ENCODE measurements at places on chromosomes 3 and 15.

- DNase-seq: no peak
These were observed 308.1 kb upstream of the CTNNB1 start for GRCh38 chr3:40891186-40891585.

DNA sequence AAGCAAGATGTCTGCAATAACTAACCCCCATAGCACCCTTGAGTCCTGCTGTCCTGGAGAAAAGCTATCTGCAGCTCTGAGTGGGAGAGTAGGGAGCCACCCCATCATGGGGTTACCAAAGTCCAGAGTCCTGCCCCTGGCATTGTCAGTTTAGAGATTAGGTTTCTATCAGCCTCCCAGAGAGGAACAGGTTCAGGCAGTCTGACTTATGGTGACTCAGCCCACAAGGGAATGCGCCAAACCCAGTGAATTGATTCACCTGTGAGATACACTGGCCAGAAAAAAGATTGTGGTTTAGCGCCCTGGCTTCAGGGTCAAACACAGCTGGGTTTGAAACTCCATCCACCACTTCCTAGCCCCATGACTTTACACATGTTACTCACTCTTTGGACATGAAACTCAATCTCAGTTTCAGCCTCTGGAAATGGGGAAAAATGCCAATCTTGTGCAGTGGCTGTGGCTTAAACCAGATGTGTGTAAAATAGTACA lies 263.6 kb upstream of the HES1 start:
- no peak for DNase-seq

DNA sequence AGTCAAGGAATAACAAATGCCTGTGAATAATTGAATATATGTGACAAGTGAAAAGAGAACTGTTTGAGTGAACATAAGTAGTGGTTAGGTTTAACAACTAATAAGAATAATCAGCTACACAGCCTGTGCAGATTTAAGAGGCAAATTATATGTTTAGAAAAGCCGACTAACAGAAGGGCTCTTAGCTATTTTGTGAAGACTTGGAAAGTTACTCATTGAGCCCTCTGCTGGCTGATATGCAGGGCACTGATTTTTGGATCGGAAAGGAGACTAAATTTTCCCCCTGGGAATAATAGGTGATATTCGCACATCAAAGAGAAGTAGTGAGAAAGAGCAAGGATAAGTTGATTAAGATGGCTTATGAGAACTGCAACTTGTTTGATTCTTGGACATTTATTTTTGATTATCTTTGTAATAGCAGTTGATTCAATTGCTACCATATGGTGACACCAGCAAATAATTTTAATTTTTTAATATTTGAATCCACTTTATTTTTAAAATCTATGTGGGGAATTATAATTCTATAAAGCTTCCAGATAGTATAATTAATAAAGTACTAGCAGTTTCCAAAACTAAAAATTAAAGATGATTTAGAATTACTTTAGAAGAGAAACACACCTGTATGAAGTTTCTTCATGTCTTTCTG lies 156.2 kb downstream of the NLGN1 start:
- peak; percentile 16 for DNase-seq

DNA sequence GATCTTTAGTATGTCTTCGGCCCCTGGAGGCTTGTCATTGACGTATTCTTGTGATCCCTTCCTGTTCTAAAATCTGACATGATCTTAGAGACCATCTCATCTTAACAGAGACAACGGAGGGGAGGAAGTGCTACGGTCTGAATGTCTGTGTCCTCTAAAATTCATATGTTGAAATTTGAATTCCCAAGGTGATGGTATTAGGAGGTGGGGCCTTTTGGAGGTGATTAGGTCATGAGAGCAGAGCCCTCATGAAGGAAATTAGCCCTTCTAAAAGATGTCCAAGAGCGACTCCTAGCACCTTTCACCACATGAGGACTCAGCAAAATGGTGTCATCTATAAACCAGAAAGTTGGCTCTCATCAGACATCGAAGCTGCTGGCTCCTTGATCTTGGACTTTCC lies 233.2 kb upstream of the CMC1 start:
- DNase-seq: no peak

GRCh38 chr3:145450018-145450682 lies 710.8 kb downstream of the PLOD2 start:
- DNase-seq: no peak

GRCh38 chr3:29805757-29806156 lies 524.9 kb downstream of the RBMS3 start:
- no peak for DNase-seq

GRCh38 chr15:90188914-90189748 lies 12.0 kb upstream of the SEMA4B start:
- no peak for DNase-seq

DNA sequence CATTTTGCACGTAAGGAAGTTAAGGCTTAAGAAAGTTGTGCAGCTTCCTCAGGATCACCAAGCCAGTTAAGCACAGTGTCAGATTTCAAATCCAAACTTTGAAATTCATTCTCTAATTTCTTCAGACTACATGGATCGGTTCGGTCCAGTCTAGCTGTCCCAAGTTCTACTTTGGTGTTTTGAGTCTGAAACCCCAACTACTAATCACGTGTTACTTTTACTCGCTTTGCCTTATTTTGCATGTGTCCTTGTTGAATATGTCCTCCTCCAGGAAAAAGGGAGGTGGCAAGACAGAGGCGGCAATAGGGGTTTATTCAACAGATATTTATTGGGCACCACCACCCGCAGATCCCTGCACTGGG lies 522 bp upstream of the GXYLT2 start:
- no peak for DNase-seq

DNA sequence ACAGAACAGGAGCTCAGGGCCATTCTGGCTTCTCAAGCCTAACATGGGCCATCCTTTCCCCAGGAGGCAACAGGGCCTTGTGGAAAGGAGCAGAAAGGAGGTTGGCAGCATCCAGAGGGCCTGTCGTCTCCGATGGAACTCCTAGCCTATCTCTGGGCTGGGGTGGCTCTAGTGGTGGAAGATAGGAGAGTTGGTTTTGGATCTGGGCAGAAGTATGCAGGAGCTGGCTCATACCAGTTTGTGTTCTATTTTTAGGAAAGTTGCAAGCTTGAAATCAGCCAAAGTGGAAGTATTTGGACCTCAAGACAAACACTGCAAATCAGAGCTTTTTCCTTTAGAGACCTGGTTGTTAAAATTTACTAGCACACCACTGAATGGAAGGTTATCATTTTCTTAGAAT lies 35.4 kb upstream of the XCR1 start:
- DNase-seq: no peak

DNA sequence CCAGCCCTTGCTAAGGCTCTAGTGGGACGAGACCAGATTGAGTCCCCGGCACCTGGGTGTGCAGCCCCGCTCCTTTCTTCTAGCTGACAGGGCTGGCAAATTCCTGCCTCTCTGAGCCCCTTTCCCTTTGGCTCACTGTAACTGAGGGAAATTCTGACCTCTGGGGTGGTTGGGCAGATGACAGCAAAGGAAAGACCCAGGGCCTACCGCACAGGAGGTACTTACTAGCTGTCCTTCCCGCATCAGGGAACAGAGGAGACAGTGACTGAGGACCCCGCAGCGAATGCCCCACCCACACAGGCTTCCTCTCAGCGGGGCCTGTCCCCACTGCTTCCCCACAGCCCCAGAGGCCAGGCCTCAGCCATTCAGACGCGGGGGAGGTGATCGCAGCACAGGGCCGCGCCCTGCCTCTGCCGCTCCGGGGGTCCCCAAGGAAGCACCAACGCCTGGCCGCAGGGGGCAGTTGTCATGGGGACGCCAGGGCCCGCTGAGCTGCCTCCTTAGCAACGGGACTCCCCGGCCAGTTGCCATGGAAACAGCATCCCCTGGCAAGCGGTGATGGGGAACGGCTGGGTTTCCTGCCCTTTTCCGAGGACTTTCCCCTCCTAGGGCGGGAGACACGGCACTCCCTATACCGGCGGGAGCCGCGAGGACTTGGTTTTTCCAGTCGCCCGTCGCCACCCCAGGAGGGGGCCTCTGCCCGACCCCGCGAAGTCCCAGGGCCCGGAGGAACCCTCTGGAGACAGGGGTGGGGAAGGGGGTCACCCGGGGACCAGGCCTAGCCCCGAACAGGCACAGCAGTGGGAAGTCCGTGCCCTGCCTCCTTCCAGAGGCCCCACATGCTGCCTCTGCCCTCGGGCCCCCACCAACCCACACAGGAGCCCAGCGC lies 50.1 kb downstream of the HCN4 start:
- DNase-seq: peak; percentile 46

- DNase-seq: no peak
These were observed 2.8 kb downstream of the SQOR start for GRCh38 chr15:45637552-45638033.

- DNase-seq: no peak
These were observed 109.6 kb upstream of the SEMA6D start for GRCh38 chr15:47607695-47608094.

- DNase-seq: no peak
These were observed 9.3 kb downstream of the RFTN1 start for GRCh38 chr3:16504242-16504641.

DNA sequence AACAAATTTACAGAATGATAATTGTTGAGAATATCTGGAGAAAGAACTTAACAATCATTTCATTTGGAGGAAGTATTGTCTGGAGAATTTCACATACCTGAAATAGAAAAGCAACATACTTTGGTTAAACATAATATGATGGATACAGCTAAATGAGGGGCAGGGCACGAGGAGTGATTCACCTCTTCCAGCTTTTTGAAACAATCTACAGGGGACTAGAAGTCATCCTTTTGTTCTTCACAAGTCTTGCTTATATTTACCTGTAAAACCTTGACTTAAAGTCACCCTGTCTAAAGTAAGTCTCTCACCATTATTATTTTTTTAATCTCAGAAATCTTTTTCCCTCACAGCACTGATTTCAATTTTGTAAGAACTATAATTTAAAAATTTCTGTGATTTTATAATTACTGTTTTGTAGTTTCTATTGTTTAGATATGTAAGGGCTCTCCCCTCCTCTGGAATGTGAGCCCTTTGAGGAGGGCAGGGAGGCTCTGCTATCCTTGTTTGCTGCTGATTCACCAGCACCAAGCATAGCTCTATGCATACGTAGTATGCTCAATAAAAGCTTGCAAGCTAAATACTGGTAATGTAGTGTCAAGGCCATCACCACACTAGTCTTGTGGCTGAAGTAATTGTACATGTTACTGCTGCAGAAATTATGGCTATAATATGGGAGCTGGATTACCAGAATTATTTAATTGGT lies 193.9 kb upstream of the THRB start:
- DNase-seq: no peak

DNA sequence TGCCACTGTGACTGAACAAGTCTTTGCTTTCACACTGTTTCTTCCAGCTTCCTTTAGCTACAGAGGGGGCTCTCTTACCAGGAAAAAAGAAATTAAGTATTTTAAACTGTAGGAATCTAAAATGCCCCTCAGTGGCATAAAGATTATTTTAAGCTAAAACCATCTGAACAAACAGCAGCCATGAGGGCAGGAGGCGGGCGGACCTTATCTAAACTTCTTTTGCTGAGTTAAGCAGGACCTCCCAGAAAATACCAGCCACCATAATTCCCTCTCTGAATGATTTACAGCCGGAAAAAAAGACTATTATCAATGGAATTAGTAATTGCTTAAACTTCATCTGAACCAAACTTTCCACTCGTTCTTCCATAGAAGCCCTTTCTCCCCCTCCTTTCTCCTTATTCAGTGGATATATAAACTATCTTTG lies 5.2 kb upstream of the TOPAZ1 start:
- DNase-seq: no peak

GRCh38 chr3:56783644-56784447 lies 17.9 kb downstream of the ARHGEF3 start:
- no peak for DNase-seq

DNA sequence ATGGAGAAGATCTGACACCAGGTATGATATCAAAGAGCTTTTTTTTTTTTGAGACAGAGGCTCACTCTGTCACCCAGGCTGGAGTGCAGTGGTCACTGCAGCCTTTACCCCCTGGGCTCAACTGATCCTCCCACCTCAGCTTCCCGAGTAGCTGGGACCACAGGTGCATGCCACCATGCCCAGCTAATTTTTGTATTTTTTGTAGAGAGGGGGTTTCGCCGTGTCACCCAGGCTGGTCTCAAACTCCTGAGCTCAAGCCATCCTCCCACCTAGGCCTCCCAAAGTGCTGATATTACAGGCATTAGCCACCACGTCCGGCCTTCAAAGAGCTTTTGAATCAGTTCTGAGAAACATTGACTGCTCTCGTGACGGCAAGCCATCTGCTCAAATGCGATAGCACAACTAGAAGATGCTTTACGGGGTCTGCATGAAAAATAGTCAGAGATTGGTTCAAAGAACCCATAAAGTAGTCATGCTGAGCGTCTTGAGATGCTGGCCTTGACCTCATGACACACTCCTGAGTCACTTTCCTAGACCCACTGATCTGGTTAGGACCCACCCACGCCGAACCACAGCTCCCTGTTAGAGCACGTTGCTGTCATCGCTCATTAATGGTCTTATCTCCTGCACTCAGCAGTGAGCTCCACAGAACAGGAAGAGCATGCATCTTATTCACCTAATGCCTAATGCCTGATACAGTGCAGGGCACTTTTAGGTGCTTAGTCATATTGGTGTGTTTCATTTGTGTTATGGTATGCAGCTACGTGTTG lies 57.0 kb upstream of the NR2F2 start:
- DNase-seq: no peak

DNA sequence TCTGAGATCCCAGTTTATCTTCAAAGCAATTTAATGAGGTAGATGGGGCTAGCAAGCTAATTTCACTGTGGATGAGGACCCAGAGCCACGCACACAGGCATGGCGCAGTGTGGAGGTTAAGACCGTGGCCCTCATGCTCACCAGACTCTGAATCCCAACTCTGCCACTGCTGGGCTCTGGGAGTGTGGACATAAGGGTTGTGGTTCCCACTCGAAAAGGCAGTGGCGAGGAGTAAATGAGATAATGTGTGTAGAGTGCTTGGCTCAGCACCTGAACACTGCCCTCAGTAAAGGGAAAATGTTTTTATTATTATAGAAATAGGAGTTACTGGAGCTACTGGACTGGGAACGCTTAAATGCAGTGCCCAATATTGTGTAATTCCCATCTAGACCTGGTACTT lies 243.5 kb upstream of the TPM1 start:
- no peak for DNase-seq

GRCh38 chr15:31439328-31439727 lies 112.7 kb downstream of the KLF13 start:
- no peak for DNase-seq

- no peak for DNase-seq
These were observed 1.2 kb upstream of the PPP2R3A start for GRCh38 chr3:135964160-135964955.

GRCh38 chr15:40323953-40324937 lies 753 bp downstream of the INAFM2 start:
- DNase-seq: no peak

DNA sequence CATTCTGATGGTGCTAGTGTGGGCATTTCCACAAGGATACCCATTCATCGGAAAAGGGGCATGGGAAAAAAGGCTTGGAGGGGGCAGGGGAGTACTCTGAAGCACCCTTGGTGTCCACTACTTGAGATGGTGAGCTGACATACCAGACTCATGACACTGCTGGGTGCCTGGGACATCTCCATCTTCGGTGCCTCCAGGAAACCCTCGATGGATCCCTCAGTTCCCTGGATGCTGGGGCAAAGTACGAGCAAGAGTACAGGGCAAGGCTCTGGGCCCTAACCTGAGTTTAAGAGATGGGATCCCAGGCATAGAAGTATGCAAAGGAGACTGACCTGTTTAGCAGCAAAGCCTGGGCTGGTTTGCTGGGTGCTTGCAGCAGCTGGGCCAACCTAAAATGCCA lies 5.2 kb upstream of the IP6K1 start:
- DNase-seq: no peak

GRCh38 chr3:39109086-39109485 lies 1.6 kb downstream of the TTC21A start:
- no peak for DNase-seq

Measured in renal cortex interstitium (tissue), 15 donors.